Lower leg skin (tissue), 4 donors: ENCODE measurements at places on chromosomes 7 and 10.

DNA sequence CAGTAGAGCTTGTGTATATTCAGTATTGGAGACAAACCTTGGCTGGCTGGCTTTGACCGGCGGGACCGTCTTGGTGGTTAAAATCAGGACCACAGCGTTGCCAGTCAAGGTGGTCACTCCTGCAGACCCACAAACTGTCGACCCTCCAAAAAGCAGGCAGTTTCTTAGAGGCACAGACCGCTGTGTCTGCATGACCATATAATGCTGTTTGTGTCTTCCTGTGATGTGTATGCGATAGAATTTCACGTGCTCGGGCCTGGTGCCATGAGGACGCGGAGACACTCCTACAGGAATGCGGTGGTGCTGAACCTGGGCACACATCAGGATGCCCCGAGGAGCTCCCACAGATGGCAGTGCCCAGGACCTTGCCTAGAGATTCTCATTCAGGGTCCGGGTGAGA, 34.8 kb downstream of the BNIP3 start:
- DNase-seq, result peak; percentile 74

DNA sequence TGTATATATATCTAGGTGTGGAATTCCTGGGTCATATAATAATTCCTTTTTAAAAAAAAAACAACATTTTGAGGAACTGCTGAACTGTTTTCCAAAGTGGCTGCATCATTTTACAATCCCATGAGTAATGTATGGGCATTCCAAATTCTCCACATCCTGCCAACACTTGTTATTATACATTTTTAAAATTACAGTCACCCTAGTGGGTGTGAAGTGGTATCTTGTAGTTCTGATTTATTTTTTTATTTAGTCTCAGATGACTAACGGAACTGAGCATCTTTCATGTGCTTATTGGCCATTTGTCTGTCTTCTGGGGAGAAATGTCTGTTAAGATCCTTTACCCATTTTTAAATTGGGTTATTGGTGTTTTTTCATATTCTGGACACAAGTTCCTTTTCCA, 12.0 kb upstream of the KLHL7 start:
- no peak for DNase-seq

GRCh38 chr7:22208799-22209198, 148.2 kb downstream of the RAPGEF5 start:
- DNase-seq, result no peak

- DNase-seq, result no peak
Observed at GRCh38 chr7:25774675-25775074, 377.3 kb upstream of the NFE2L3 start.

DNA sequence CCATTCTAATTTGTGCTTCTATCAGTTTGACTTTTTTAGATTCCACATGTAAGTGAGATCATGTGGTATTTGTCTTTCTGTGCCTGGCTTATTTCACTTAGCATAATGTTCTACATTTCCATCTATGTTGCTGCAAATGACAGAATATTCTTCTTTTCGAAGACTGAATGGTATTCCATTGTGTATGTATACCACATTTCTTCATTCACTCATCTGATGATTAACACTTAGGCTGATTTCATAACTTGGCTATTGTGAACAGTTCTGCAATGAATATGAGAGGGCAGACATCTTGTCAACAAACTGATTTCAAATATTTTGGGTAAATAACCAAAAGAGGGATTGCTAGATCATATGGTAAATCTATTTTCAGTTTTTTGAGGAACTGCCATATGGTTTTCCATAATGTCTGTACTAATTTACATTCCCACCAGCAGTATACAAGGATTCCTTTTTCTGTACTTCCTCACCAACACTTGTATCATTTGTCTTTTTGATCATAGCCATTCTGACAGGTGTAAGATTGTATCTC, 52.9 kb downstream of the ZNF22 start:
- DNase-seq, result no peak

GRCh38 chr7:37050801-37051200, 326.5 kb upstream of the AOAH start:
- DNase-seq, result no peak

- DNase-seq, result no peak
Observed at GRCh38 chr7:81973117-81973516, 203.3 kb upstream of the HGF start.

- DNase-seq, result no peak
Observed at GRCh38 chr7:31017032-31017675, 35.0 kb upstream of the ADCYAP1R1 start.

DNA sequence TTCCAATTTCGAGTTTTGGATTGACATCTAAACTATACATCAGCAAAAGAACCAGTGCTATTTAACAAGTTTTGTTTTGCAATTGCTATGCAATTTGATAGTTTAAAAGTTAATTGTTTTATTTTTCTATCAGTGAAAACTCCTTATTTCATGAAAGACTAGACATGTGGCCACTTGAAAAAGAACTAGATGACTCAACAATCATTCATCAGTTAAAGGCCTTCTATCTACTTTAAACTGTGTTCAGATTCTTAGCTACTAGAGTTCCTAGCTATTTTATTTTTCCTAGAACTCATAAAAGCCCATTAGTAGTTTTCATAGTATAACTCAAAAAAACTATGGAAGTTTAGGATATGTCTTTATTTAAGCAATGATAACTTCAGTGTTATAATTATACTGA, 104.6 kb upstream of the LSM8 start:
- DNase-seq, result no peak

DNA sequence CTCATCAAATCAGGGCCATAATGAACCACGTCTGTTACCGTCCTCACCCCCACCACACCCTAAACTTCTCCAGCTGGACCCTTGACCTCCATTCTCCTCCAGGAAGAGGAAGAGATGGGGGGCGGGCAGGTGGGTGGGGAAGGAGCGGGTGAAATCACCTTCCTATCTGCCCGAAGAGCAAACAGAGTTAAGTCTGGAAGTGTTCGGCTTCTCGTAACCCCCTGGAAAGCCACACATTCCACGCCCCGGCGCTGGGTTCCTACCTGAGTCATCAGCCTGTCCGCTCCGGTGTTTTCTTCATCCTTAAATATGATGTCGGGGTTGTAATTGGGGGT, 736 bp downstream of the SHH start:
- DNase-seq, result no peak
